ENCODE measurements at places on chromosomes 7 and 10.

GRCh38 chr7:106376026-106376799 is 91.4 kb upstream of the NAMPT start:
- DNase-seq = no peak

DNA sequence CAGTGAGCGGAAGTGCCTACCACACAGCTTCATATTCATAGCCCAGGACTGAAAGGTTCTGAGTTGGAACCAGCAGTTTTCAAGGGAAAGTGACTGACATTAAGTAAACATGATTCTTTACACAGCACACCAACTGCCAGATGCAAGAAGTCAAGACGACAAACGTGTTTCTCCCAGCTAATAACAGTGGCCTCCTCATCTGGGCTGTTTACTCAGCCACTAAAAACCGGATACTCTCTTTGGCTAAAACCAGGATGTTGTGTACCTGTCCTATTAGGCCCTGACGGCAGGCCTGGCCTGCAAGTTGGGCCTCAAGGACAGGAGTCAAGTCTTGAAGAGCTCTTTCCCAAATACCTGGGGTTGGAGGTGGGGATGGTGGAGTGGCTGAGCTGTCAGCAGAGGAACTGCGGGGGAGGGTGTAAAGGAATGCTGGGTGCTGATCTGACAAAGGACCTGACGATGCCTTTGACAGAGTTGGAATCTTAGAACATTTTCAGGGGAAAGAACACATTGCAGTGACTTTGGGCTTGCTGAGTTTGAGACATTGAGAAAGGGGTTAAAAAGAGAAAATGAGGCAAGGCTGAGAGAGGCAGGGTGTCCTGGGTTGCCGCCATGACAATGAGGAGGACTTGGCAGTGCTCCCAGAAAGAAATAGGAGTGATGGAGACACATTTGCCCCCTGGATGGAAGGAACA is 57.7 kb downstream of the STEAP1B start:
- DNase-seq = no peak

- no peak for DNase-seq
Observed at GRCh38 chr7:1938788-1939433, 268.8 kb downstream of the ELFN1 start.

GRCh38 chr10:110672580-110672919 is 28.4 kb downstream of the RBM20 start:
- DNase-seq = no peak

DNA sequence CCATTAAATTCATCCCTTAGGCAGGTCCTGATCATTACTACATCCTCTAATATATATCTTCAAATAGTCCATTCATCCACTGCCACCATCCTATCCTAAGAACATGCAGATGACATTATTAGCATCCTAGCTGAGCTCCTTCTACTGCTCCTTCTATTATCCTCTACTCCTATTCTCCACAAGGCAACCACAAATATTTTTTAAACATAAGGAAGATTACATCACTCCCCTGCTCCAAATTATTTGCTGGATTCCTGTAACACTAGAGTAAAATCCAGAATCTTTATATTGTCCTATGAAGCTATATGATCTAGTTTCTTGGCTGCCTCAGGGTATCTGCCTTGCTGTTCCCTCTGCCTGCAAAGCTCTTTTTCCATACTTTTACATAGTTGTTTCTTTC is 176.3 kb upstream of the SLC26A5 start:
- peak; percentile 45 for DNase-seq

DNA sequence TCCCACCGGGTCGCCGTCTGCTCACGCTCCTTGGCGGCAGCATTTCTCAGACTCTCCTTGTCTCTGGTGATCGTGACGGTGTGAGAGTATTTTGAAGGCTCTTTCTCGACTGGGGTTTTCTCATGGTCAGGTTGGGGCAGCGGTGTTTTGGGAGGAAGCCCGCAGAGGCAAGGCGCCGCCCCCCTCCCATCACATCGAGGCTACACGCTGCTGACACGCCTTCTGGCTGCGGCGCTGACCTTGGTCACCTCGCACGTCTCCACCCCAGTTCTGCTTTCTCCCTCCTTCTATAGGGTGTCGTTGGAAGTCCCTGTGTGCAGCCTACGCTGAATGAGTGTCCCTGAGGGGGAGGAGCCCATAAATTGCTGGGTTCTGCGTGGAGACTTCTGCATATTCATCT is 55.2 kb downstream of the GLRX3 start:
- no peak for DNase-seq

DNA sequence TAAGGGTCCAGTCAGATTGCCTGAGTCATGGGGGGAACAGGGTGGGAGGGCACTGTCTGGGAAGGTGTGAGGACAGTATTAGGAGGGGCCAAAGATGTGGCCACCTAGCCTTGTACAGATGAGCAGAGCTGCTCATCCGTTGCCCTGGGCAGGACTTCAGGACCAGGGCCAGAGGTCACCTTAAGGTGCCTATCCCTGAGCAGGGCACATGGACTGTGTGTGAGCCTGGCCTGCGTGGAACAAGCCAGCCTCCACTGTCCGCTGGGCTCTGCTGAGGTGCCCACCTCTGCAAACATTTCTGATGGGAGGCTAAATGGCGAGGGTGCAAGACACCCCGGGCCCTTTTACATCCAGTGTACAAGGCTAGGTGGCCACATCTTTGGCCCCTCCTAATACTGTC is 3.4 kb upstream of the OPN1SW start:
- DNase-seq = no peak

GRCh38 chr7:147878912-147879661 is 711.5 kb upstream of the C7orf33 start:
- DNase-seq = no peak

DNA sequence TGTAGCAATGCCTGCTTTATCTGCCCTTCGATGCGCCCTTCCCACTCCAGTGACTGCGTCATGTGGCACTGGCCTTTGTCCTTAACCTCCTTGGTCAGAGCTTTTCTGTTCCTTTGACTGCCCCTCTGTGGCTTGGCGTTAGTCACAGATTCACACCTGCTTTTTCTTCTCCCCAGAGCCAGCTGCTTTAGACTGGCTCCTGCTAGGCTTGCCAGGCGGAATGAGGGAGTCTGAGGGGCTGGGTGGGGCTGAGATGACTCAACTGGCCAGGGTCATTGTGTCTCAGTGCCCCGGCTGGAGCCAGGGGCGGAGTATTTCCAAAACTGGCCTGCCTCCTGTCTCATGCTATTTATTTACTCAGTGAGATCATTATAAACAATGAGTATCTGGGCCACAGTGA is 194.1 kb downstream of the EMX2 start:
- DNase-seq = no peak

DNA sequence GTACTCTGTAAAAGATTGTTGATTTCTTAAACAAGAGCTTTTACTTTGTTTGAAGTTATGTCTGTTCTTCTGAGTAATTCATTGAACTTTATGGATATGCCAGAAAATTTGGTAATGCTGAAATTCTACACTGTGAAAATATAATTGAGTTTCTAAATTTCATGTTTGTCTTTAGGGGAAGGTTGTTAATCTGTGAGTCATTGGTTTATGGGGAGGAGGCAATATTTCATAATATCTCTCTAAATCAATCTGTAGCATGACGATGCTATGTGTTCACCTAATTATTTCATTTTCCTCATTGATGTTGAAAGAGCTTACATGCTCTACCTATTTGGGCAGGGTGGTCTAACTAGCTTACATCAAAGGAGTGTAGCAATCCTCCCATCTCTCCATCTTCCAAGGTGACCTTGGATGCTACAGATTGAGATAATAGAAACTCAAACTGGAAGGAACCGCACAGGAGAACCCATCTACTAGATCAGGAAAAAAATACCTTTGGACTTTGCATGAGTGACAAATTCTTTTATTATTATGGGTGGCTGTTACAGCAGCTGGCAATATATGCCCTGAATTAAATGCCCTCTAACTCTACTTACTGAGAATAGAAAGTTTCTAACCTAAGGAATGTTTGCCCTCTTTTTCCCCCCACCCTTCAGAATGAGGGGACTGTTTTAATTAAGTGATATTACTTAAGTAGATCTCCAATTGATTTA is 8.4 kb upstream of the SNX13 start:
- DNase-seq = no peak

- peak; percentile 39 for DNase-seq
Observed at GRCh38 chr7:139889186-139889871, 60.3 kb downstream of the TBXAS1 start.

DNA sequence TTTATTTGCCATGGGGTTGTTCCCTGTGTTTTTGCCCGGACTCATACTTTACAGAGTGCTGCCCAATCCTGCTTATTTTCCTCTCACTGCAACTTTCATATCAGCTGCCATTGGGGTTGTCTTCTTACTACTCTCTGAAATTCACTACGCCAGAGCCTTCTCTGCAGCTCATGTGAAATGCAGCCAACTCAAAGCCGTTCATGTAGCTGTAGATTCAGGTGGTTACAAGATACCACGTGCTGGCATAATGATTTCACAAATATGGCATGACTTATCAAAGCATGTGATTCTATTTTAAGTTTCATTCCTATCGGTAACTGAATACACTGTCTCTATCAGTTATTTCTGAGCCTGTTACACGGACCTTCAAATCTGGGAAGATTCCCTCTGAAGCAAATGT is 130.3 kb upstream of the WNT16 start:
- DNase-seq = no peak

DNA sequence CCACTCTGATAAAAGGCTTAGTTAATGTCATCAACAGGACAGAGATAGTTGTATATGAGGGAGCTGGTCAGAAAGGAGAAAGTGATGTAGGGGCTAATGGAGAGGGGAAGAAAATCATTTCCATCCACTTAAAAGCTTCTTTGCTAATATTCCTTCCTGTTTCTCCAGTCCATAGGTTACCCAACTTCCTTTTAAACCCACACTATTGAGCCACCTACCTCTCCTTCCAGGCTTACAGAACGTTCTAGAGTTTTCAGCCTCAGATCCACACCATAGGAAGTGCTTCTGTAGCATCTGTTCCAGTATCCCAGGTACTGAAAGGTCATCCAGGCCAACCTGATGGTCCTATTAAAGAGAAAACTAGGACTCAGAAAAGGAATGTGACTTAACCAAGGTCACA is 28.2 kb downstream of the STRIP2 start:
- DNase-seq = no peak

GRCh38 chr7:140006600-140006999 is 56.2 kb downstream of the PARP12 start:
- no peak for DNase-seq

DNA sequence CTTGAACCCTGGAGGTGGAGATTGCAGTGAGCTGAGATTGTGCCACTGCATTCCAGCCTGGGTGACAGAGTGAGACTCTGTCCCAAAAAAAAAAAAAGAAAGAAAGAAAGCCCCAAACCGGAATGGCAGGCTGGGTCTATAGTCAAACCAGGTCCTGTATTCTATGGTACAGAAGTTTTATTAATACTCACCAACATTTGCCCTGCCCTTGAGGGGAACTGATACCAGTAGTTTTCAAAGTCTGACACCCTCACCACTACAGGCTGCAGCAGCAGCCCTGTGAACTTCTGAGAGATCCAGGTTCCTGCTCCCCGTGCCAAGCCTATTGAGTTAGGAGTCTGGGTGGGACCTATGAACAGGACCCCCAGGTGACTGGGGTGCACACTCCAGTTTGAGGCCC is 80.6 kb downstream of the RGS10 start:
- no peak for DNase-seq

DNA sequence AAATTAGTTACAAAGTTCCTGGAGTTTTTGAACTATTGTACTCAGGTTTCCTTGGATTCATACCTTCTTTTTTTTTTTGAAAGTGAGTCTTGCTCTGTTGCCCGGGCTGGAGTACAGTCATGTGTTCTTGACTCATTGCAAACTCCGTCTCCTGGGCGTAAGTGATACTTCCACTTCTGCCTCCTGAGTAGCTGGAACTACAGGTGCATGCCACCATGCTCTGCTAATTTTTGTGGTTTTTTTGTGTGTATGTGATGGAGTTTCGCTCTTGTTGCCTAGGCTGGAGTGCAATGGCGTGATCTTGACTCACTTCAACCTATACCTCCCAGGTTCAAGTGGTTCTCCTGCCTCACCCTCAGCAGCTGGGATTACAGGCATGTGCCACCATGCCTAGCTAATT is 22.3 kb downstream of the MCM10 start:
- DNase-seq = no peak

DNA sequence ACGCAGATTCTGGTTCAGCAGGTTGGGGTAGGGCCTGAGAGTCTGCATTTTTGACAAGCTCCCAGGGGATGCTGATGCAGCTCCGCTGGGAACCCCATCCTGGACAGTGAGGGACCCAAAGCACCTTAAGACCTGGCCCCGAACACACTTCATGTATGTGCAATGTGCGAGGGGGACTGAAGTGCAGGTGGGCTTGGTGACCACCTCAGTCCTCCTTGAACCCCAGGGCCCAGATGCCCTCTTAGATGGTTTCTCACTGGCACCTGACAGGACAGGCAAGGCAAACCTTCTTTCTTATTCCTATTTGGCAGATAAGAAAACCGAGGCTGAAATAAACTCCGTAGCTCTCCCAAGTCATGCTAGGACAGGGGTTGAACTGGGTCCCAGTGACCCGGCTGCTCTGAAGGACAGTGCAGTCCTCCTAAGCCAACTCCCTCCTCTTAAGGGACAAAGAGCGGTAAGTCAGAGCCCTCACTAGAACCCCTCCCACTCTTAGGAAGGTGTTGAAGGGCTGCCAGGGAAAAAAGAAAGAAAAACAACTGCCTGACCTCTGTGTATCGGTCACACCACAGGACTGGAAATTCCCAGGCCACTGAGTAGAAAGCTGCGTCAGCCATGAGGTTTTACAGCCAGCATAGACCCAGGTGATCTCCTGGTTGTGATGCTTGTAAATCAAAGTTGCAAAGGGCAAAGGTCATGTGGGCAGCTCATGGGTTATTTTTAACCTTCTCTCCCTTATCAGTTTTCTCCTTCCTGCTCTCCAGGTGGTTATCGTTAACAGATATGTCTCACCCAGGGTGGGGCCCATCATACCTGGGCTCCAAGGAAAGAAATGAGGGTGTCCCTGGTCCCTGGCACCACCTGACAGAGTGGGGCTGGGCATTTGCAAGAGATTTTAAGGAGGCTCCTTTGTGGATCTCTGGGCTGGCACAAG is 90.9 kb upstream of the SMNDC1 start:
- DNase-seq = peak; percentile 39

DNA sequence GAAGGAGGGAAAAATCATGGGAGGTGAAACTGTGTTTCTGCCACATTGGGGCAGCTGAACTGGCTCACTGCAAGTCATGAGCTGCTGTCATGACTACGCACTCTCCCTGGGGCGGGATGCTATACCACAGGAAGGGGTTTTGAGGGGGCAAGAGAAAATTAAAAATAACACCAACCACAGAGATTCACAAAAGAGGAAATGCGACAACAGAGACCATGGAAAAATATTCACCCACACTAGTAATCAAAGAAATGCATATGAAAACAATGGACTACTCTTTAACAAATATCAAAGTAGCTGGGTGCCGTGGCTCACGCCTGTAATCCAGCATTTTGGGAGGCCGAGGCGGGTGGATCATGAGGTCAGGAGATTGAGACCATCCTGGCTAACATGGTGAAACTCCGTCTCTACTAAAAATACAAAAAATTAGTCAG is 65.2 kb upstream of the TM9SF3 start:
- DNase-seq = no peak

- no peak for DNase-seq
Observed at GRCh38 chr7:36387435-36388231, 2.0 kb upstream of the ANLN start.

- DNase-seq = no peak
Observed at GRCh38 chr7:132083126-132083525, 493.1 kb downstream of the PLXNA4 start.
